Mesothelial cell of epicardium (in vitro differentiated cells): ENCODE measurements at places on chromosomes 13 and 19.

GRCh38 chr13:91270031-91270430 lies 77.5 kb upstream of the MIR17HG start:
- DNase-seq: no peak

GRCh38 chr13:78742659-78743058 lies 83.7 kb upstream of the OBI1 start:
- no peak for DNase-seq

DNA sequence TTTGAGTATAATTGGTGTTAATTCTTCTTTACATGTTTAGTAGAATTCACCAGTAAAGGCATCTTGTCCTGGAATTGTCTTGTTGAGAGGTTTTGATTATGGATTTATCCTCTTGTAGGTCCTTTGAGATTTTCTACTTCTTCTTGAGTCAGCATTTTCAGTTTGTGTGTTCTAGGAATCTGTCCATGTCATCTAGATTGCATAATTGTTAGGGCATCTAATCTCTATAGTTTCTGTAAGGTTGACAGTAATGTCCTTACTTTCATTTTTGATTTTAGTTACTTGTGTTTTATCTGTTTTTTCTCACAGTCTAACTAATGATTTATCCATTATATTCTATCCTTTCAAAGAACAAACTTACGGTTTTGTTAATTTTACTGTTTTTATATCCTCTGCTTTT lies 492.0 kb downstream of the FGF9 start:
- DNase-seq: no peak

DNA sequence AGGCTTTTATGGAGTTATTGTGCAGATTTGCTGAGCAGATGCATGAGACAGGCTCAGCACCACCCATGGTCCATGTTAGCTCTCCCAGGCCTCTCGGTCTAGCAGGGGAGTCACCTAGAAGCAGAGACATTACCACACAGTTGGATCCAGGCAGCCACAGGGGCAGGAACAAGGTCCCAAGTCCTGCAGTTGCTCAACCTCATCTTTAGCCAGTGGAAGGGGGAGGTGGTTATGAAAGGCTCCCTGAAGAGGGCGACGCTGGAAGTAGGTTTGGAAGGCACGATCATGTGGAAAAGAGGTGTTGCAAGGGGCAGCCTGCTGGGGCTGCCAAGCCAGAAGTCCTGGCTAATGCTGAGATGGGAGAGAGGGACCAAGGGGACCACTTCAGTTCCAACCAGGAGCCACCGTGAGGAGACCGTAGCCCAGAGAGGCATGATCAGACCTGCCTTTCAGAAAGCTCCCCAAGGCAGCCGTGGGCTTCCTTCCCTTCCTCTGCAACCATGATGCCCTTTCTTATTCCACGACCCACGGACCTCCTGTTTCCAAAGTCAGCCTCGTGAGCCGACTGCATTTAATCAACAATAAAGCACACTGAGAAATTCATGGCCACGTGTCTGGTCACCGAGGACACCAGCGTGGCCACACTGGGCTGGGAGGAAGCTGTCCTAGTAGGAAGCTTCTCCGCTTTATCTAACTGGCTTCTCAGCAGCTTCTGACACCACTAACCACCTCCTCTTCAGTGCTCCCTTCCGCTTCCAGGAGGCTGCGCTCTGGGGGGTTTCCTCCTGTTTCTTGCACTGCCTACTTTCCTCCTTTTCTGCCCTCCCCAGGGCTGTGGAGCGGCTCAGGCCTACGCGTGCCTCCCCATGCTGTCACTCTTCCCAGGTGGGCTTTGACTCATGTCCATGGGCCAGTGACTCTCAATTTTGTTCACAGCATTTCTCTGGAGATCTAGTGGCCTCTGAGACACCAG lies 2.6 kb downstream of the AP1M1 start:
- DNase-seq: no peak

- DNase-seq: no peak
Measured at GRCh38 chr19:29817316-29817715, 5.5 kb downstream of the CCNE1 start.

- no peak for DNase-seq
Measured at GRCh38 chr13:21638319-21639282, 32.3 kb upstream of the FGF9 start.

GRCh38 chr13:87887459-87888123 lies 216.4 kb downstream of the SLITRK5 start:
- no peak for DNase-seq

DNA sequence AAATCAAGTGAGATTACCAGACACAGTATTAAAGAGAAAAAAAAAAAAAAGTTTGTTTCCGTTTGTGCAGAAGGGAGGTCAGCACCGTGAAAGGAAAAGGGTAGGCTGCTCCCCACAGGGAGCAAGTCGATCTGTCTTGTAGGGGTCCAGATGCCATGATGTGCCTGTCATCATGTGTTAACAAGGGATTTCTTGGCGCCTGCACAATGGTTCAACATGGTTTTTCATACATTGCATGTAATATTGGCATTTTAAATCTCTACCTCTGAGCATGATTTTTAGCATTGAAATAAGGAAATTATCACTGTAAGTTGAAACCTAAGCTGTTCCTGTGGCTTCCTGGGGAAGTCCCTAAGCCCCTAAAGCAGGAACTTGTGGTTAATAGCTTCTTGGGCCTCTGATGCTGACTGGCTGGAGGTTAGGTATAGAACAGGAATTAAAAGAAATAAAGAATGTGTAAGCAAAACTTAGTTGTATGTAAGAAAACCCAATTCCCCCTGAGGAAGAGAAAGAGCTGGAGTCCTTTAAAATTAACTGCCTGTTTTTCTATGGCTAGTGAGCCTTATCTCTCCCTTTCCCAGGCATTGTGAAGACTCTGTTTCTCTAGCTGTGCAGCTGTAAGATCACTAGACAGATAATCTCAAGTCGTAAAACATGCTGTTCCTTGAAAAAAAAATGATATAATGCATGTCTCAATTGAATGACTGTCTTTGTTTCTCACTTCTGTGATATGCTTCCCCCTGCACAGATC lies 7.4 kb upstream of the FCGBP start:
- DNase-seq: no peak

- DNase-seq: no peak
Measured at GRCh38 chr13:112483299-112483698, 104.7 kb downstream of the TUBGCP3 start.

GRCh38 chr13:79973533-79973963 lies 367.4 kb downstream of the SPRY2 start:
- DNase-seq: no peak

- no peak for DNase-seq
Measured at GRCh38 chr13:43289470-43290255, 266.3 kb downstream of the DNAJC15 start.

GRCh38 chr13:25286308-25286968 lies 850 bp downstream of the MTMR6 start:
- no peak for DNase-seq

DNA sequence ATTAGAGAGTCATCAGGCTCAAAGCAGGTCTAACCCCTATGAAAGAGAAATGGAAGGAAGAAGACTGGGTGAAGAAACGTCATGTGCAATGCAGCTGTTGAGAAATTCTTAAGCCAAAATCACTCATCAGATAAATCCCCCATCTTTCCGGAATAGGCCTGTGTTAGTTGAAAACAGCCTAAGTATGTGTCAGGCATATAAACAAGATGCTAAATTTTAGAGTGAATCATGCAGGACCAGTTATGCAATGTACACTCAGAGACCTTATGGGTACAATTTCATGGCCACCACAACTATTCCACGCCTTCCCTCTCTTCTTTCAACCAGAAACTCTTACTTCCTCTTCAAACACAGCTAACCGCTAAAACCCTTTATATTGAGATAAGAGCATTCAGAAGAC lies 717.7 kb upstream of the ATXN8OS start:
- DNase-seq: no peak

DNA sequence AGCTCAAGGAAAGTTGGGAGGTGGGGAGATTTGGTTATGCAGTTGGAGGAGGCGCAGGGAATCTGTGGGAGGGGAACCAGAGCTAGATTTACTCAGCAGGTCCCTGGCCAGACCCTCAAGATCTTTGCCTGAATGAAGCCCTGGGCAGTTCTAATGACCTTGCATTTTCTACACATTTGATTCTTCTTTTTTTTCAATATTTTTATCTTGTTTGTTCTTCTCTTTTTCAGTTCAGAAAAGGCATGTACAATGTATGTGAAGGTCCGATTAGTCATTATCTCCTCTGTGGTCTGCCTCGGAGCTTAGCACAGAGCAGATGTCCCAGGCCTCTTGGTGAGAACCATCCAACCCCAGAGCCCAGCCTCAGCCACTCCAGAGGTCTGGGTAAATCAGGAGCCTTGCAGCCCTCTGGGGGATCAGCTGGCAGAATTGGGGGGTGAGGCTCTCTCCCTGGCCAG lies 24.2 kb downstream of the SERP2 start:
- DNase-seq: no peak

DNA sequence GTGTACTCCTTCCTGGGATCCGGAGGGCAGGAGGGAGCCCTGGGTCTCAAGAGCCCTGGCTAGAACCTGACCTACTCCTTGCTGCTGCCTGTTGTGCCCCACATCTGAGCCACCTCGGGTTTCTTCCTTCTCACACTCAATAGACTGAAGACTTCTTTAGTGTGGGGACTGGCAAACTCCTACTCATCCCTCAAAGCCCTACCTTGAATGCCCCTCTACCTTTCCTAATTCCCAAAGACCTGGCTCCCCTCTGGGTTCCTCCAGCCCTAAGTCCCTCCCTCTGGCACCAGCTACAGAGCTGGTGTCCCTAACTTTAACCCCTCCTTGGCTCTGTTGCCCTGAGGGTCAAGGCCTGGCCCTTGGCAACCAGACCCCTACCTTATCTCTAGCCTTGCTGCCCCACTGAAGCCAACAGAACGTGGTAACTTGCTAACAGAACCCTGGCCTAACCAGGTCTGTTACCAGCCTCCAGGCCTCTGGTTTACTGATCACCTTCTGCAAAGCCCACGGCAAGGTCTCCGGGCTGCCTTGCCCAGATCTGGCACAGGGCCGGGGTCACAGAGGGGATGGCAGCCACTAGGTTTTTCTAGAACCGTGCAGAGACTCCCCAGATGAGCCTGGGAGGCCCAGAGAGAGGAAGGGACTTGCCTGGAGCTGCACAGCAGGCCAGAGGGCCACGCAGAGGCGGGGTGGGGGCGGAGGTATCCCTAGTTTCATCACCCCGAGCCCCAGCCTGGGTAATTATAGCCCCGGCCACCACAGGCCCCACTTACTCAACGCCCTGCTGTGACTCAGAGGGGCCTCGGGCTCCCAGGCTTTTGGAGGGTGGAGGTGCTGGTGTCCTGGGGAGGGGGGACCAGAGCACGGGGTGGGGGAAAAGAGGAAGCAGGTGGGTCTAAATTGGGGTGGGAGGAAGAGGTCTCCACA lies 15.3 kb downstream of the ZBTB7A start:
- DNase-seq: no peak

DNA sequence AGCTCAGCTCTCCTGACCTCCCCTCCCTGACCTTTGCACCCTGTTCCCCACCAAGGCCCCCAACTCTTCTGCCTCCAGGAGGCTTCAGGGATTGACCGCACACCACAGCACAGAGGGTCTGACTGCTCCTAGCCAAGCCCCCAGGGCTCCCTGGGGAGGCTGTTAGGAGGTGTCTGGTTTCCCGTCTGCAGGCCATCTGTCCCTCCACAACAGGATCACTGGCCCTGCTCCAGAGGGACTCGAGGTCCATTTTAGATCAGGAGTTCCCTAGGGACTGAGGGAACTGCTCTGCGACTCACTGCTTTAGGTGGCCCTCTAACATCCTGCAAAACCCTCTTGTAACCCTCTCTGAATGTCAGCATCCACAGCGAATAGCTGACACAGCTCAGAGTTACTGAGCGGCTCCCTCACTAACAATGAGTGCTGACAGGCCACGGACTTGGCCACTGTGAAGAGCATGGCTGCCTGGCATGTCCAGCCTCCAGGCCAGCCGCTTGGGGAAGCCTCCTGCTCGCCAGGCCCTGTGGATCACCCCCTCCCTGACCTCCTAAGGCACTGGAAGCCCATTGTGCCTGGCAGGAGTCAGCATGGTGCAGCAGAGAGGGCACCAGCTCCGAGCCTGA lies 17.7 kb downstream of the GRIK5 start:
- DNase-seq: no peak

DNA sequence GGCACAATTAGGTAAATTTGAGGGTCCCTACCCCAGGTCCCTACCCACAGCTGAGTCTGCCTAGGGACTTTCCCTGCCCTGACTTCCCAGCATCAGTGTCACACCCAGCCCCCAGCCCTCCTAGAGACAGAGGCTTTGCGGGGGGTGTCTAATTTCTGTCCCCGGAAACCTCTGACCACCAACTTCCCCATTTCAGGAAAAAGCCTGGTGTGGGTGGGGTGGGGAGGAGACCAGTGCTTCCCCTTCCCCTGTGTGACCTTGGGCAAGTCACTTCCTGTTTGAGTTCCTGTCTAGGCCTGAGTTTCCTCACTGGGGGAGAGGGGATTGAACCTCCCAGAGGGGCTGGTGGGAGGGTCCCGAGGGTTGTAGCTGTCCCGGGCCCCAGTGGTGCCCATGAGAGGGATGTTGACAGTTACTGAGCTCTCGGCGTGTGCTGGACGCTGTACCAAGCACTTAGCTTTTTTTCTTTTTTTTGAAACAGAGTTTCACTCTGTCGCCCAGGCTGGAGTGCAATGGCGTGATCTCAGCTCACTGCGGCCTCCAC lies 7.9 kb downstream of the VASP start:
- DNase-seq: no peak

DNA sequence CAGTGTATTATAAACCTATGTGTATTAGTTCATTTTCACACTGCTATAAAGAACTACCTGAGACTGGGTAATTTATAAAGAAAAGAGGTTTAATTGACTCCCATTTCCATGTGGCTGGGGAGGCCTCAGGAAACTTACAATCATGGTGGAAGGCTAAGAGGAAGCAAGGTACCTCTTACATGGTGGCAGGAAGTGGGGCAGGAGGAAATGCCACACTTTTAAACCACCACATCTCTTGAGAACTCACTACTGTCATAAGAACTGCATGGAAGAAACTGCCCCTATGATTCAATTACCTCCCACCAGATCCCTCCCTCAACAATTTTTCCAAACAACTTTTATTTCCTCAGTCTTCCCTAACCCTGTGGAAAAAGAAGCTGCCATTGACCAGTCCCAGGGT lies 14.5 kb upstream of the TPP2 start:
- no peak for DNase-seq

- no peak for DNase-seq
Measured at GRCh38 chr13:80388506-80388905, 47.6 kb upstream of the SPRY2 start.

DNA sequence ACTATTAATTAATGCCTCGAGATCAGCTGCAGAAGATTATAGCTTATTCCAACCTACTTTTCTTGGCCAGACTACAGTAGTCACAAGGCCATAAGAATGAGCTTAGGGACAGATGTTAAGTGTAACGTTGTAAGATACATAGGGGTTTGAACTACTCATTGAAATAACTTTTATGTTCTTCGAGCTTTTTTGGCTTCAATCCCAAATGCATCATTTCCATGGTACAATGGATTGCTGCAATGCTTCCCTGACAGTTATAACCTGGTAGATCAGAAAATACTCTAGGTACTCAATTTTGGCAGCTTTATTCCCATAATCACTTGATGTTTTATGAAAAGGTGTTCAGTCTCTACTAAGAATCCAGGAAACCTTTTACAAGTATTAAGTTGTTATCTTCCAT lies 2216.7 kb upstream of the PCDH20 start:
- no peak for DNase-seq
